Aorta (tissue), 5 donors: ENCODE measurements at places on chromosomes 3 and 15. TPM values are rescaled to one million over a fixed set of nuclear protein-coding genes. Genes with fewer than 3 reads are reported as not detected.
A peak's percentile ranks its signal among the peaks of the same experiment; 100 is the strongest.

The PLXND1 gene
- 176 TPM for total RNA-seq

The ARHGAP31 gene
- 65.0 TPM for total RNA-seq

The MYO5C gene
- total RNA-seq, result 7.8 TPM

The SPINK8 gene
- total RNA-seq, result not detected

DNA sequence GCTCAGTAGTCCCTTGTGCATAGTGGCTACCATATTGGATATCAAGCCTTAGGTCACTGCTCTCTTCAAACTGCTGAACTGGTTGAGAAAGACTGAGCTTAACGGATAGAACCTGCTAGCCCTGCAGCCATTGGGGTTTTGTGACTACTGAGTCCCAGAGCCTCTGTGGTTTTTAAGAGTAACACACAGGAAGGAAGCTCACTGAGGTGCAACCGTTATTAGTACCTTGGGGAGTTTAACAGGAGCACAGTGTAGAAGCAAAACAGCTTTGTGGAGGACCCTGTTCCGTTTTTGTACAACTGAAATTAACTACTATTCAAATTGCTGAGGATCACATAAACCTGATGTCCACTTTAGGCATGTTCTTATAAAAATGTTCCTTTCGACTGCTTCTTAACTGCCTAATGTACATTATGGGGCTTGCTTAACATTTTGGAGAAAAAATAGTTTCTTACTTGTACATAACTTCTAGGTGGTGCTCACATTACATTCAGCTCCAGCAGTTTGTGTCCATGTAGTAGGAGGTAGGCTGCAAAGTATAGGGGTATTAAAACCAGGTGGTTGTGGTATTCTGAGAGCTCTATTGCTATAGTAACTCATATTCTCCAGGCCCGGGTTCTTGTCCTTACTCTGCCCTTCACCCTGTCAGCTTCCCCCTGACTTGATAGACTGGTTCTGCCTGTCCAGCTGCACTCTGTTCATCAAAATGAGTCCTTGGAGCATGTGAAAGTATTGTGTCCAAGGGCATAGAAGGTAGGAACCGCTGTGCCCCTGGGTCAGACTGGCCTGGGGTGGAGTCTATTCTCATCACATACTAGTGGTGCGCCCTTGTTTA is 17.3 kb downstream of the PXK start:
- DNase-seq, result no peak

GRCh38 chr3:184822654-184823053 is 10.7 kb downstream of the VPS8 start:
- DNase-seq, result no peak

DNA sequence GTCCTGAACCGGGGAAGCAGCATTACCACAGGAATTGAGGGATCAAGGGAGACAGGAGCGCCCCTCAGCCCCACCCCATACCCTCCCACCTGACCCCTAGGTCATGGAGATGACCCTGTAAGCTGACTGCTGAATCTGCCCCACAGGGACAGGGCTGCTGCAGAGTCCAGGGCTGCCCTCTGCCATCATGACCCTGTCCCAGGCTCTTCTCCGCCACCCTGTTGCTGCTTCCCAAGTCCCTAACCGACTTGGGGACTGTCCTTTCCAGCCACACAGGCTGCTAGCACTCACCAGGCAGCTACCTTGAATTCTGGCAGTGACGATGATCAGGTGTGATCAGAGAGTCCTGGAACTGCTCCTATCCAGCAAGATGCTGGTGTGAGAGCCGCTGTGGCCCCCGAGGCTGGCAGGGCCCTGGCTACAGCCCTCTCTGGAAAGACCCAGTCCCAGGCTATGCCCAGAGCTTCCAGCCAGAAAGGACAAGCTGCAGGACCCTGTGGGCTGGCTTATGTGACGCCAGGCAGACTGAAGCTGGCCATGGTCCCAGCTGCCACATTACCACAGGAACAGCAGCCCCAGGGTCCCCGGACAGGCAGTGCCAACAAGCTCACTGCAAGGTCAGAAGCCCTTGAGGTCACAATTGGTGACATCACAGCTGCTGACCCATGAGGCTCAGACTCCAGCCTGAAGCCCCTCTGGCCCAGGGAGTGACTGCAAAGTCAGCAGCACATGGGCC is at the start of gene C3orf22:
C3orf22 (minus strand) TSS at position 597 of the 736 bp plus-strand sequence. CDS start 5,542 bp downstream, outside the sequence.
- DNase-seq, result peak; percentile 27

GRCh38 chr3:171791692-171792076 is 18.6 kb downstream of the PLD1 start:
- DNase-seq, result no peak
